A172 (cell line): ENCODE measurements at places on chromosomes 6 and 20. TPM values are rescaled to one million over a fixed set of nuclear protein-coding genes. Genes with fewer than 3 reads are reported as not detected.

DNA sequence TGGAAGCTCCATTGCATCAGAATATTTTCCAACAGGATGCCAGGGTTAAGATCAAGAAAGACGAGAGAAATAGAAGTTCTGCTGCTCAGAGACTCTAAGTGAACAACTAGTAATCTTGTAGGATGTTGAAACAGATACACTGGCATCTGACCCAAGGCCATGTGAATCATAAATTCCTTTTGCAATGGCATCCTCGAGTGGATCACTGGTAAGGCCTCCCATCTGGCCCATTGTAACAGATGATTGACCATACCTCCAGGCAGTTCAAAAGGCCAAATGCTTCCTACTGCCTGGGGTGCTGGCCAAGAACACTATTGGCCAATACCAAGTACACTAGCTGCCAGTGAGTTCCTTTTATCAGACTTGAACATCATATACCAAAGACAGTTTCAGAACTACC, 9.9 kb upstream of the SLC17A3 start:
- DNase-seq: peak; percentile 61

GRCh38 chr20:33007376-33008335, at the start of gene BPIFB2:
TSS of gene BPIFB2 (plus strand) at chr20:33007704. CDS start at chr20:33008575, 871 bp downstream.
- DNase-seq: no peak

GRCh38 chr20:7571521-7572055, 368.7 kb downstream of the HAO1 start:
- DNase-seq: no peak

DNA sequence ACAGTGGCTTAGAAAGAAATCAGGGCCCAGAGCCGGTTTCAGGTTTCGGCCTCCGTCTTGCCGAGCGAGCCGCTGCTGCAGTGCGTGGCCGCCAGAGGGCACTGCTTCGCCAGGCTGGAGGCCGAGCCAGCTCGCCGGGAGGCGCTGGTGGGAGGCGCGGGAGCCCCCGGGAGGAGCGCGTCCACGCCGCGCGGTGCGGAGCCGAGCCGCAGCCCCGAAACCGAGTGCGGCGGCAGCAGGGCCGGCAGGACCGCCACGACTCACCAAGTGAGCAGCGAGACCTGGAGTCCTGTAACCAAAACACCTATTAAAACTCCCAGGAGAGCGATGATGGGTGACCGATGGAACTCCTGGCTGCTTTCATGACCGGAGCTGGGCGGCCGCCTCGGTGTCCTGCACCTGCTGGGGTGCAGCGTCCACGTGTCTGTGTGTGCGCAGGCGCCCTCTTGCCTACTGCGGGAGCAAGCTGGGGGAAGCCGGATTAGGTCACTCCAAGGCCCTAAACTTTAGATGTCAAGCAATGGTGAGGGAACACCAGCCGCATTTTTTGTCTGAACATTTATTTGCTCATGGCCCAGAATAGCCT, 186.9 kb upstream of the UST start:
- peak; percentile 30 for DNase-seq

GRCh38 chr6:34515473-34516387, 40.4 kb downstream of the SPDEF start:
- no peak for DNase-seq

The PNPLA1 gene
- not detected in 2 replicates for total RNA-seq

The TNFRSF6B gene
- total RNA-seq: 2.4 and 3.4 TPM in 2 replicates
